ENCODE measurements at places on chromosomes 13 and 19.

DNA sequence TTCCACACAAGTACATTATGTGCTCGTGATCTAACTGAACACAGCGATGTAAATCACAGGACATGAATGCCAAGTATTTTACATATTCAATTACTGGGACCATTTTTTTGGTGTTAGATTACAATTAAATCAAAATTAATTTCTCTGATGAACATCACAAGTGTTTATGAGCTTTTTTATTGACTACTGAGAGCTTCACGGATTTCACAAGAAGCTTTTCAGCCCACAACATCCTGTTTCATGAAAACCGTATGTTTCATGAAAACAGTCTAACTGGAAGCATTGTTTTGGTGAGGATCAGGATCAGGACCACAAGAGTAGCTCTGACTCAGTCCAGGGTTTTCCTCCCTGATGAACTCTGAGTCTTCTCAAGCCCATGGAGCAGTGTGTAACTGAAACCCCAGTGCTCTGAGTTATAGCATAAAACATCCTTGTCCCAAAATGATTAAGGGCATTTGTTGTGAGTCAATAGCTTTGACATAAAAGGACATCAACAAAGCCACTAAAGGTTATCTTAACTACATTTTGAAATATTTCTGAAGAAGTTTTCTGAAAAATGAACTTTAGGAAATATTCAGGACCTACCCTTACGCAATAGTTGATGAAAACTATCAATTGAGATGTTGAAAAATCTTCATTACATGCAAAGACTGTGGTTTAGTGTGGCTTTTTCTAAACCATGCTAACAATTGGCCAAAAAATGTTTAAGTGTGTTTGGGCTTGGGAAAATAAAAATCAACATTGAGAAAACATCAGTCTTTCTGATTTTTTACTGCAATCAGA, 49.3 kb downstream of the UFM1 start:
- no peak for DNase-seq

- no peak for DNase-seq
These were observed 940 bp upstream of the DCUN1D2 start for GRCh38 chr13:113491418-113491883.

DNA sequence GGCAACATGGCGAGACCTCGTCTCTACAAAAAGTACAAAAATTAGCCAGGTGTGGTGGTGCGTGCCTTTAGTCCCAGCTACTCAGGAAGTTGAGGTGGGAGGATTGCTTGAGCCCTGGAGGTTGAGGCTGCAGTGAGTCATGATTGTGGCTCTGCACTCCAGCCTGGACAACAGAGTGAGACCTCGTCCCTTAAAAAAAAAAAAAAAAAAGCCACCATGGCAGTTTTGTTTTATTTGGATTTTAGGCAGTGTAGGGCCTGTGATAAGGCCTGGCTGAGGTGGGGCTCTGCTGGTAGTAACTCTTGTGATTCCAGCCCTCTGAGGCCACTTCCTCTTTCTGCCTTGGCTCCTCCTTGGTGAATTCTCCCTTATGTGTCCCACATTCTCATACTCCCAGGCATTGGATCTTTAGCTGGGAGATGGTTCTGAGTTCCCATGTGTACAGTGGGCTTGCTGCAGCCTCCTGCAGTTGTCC, 39.2 kb downstream of the GATAD2A start:
- DNase-seq = no peak

GRCh38 chr13:75635828-75636435, at the start of gene LMO7:
Gene LMO7, plus strand, starts transcription at chr13:75636330. Its CDS starts 328 bp downstream, at chr13:75636658.
- DNase-seq = peak; percentile 11

- peak; percentile 79 for DNase-seq
These were observed 5.2 kb upstream of the REXO1 start for GRCh38 chr19:1853295-1854038.

GRCh38 chr13:65530688-65531087, 1699.4 kb downstream of the PCDH9 start:
- DNase-seq = no peak

- DNase-seq = no peak
These were observed 4.6 kb downstream of the IRF2BP1 start for GRCh38 chr19:45881082-45881908.

- DNase-seq = no peak
These were observed 32.5 kb downstream of the CAPN12 start for GRCh38 chr19:38711726-38712153.

GRCh38 chr19:8806661-8807060, 25.4 kb downstream of the ZNF558 start:
- DNase-seq = no peak
